ENCODE measurements at places on chromosomes 6 and 20.

DNA sequence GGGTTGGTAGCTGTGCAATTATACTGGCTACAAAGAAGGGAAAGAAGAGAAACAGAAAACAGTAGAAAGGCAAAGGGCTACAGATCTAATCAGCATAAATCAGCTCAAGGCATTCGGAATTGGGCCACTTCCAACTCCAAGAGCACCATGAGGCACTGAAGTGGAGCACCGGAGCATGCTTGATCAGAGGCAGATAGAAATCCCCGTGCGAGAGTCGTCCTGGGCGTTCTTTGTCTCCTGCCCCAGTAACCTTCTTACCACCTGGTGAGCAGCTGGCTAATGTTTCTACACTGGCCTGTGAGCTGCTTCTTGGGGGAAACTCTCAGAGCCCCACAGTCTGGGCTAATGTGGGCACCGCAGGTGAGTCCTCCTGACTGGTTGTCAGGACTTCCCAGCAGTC, 16.7 kb downstream of the NEDD9 start:
- peak; percentile 31 for DNase-seq

DNA sequence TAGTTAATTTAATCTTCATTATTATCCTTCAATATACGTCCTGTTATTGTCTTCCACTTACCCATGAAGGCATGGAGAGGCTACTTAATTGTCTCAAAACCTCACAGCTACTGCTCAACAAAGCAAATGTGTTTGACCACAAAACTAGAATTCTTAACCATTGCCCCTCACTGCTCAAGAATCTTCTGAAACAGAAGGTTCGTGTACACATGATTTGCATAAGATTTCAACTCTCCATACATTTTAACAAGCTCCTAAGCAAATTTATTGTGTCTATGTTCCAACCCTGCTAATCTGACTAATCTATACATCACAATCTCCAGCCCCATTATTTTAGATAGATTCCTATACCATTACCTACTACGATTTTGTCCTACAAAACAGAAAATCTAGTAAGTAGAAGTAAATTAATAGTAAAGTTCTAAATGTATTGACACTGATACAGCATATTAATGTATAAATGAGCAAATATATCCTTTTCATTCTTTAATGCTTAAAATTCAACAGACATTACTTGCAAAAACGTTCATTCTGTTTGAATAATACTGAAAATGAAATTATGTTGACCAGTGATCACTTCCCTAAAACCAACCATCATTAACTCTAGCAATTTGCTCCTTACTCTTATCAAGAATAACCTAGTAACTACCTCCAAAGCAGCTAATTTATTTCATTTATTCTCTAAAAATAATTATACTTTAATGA, 89.7 kb upstream of the RNF217 start:
- DNase-seq, result no peak

- DNase-seq, result no peak
Measured at GRCh38 chr6:18326980-18327379, 60.2 kb upstream of the RNF144B start.

GRCh38 chr20:16747291-16747811, 807 bp upstream of the OTOR start:
- peak; percentile 29 for DNase-seq

DNA sequence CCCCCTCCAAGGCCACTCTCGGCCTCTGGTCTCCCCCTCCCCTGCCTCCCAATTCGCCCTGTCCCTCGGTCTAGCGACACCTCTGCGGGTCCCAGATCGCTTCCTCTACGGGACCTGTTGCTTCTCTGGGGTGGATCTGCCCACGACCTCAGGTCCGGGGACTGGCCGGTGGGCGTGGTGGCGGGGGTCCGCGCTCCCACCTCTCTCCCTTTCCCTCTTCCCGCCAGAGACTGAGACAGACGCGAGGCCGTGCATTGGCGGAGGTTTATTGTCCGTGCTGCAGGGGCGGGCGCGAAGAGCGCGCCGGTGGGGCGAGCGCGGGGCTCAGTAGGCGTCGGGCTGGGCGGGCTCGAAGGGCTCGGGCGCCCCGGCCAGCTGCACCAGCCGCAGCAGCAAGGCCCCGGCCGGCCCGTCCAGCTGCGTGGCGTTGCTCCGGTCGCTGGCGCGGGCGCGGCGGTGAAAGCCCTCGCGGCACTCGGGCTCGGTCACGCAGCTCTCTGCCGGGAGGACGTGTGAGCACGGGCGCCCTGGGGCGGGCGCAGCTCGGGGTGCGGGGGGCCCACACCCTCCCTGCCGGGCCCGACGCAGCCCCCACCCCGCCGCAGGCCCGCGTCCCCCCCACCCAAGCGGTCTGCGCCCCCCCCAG, 2.1 kb downstream of the AVP start:
- DNase-seq, result no peak

DNA sequence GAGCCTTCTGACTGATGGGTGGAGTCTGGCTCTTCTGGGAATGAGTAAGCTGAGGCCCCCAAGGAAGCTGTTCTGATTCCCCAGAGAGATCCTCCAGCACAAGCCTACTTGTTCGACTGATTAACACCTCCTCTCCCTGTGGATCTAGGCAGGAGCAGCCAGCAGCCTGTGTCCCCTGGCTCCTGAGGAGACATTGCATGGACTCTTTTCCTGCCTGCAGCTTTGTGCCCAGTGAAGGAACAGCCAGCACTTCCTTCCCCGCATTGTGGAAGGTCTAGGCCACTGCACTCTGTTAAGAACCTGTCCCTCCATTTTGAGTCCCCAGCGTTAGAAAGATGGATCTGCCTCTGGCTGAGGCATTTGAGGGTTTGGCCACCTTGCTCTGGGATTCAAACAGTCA, 29.1 kb downstream of the LRFN2 start:
- DNase-seq, result no peak

DNA sequence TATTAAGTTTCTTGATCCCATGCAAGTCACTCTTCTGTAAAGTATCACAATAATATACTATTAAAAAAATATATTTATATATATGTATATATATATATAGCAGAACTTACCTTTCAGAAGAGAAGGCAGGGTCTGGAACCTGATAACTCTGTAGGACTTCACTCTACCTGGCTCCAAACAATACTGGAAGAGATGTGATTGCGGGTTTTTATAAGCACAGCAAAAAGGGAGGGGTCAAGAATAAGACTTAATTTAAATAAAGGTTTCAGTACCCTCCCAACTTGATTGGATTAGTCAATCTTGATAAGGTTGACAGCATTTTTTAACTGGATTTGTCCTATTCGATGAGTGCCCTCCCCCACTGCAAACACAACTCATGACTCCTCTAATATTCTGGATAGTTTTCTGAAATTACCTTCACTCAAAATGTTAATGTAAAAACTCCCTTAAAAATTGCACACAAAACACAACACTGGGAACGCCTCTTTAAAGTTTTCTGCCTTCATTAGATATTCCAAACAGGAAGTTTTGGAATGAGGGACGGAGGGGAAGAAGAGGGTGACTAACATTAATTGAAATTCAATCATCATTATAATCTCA, 4.0 kb upstream of the ZNF217 start:
- no peak for DNase-seq

DNA sequence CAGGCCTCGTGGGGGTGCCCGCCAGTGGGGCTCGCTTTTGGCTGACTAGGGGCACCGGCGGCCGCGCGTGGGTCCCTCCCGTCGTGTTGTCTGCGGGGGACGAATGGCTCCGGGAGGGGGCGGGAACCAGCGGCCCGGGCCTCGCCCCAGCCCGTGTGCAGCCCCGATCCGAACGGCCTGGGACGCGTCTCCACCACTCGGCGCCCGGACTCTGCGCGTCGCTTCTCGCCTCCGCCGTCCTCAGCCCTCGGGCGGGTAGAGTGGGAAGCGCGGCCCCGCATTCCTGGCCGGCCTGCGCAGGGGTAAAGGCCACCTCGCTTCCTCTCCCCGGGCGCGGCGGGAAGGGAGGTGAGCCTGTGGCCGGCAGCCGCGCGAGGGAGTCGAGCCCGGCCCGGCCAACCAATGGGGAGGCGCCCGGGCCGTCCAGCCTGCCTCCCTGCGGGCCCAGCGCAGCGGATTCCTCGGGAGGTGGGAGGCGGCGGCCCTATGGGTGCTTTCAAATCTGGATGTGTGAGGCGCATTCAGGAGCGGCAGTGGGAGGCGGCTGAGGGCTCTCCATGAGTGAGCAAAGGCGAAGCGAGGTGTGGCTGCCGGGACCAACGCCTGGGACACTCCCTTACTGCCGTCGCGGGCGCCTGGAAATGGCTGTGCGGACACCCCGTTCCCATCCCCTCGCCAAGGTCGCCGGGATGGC, 1.1 kb upstream of the ZBTB46 start:
- DNase-seq, result no peak

- DNase-seq, result no peak
Measured at GRCh38 chr6:14883921-14884320, 361.9 kb upstream of the JARID2 start.

DNA sequence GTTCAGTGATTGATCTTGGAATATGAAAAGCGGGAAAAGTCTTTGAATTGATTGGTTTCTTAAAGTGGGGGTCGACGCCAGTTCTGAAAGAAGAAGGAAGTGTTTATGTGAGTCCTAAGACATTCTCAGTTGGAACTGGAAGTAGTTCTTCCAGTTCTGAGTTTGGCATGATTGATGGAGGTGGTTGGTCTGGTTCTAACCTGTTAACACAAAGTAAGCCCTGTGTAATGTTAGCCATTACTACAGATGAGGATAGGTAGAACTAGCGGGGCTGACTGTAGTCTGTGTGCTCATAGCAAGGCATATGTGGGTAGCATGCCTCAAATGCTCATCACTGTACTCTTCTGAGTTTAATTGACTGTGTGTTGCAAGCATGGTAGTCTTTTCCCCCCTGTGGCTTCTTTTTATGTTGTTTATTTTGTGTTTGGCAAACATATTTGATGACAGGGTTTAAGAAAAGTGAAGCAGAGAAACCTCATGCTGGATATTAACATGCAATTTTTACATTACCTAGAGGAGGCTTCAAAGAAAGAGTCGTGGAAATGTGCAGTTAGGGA, 24.9 kb downstream of the CITED2 start:
- no peak for DNase-seq

DNA sequence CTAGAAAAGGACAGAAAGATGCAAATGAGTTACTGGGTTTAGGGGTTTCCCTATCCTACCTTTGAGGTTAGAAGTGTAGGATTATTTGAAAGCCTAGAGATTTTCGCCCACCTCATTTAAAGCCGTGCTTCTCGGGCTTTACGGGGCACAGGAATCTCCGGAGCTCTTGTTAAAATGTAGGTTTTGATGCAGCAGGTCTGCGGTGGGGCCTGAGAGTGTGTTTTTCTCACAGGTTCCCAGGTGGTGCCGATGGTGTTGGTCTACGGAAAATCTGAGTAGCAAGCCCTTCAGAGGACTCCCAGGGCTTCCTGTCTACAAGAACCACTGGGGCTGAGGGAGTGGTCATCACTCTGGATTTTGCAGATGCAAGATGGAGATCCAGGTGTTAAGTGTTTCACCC, 47.5 kb downstream of the TRAM2 start:
- DNase-seq, result no peak

DNA sequence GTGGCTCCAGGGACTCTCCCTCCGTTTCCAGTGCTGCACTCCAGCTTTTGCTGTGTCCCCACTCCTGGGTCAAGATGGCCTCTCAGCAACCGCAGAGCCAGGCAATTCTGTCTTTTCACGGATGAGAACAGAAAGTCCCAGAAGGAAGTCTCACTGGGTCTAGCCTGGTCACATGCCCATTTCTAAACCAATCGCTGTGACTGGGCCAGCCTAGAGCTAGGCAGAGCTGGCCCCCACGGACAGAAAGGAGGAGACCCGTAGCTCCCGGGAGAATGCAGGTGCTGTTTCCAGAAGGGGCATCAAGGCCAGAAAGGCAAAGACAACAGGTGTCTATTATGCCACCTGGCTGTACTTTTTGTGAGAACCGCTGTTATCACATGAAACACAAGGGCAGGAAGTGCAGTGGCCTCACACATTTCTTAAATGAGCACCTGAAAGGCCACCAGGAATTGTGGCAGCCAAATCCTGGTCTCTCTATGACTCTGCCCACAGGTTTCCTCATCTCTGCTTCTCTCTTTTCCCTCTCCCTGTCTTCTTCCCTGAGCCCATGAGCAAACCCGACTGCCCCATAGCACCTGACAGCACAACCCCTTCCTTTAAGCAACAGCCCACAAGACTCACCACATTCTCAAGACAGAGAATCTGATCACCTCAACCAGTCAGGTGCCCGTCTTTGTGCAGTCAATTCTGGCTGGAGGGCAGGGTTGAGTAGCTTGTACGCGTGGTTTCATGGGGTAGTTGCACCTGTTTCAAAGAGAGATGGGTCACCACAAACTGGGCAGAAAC, 37.1 kb upstream of the B4GALT5 start:
- DNase-seq, result no peak

DNA sequence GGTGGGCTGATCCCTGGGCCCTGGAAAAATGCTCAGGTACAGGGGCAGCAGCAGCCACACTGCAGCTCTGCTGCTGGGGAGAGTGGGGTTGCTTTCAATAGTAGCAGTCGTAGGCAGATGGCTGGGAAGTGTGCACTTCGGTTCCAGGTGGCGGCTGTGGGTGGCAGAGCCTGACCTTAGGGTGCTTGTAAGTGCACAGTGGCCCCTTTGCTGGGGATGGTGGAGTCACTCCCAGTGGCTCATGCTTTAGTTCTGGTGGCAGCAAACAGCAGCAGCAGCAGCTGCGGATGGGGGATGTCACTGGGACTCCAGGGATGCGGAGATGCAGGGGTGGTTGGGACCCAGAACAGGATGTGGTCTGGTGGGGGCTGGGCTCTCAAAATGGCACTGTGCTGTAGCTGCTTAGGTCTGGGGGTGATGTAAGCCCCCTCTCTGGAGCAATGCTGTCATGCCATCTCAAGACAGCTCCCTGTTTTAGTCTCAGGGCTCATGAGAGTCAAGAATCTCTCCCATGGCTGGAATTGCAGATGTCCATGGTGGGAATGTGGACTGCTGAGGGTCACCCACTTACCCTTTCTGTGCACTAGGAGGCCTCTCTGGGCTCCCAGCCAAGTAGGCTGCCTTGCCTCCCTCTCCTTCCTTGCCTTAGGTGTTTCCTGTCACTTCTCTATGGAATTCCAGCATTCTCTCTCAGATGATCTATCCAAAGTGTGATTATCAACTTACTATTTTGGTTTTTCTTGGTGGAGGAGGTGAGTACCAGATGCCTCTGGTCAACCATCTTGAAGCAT, 146.7 kb upstream of the SLC22A23 start:
- no peak for DNase-seq

GRCh38 chr6:18586133-18586532, 199.0 kb downstream of the RNF144B start:
- DNase-seq, result no peak

- DNase-seq, result peak; percentile 27
Measured at GRCh38 chr6:7974938-7975763, 64.6 kb upstream of the TXNDC5 start.

DNA sequence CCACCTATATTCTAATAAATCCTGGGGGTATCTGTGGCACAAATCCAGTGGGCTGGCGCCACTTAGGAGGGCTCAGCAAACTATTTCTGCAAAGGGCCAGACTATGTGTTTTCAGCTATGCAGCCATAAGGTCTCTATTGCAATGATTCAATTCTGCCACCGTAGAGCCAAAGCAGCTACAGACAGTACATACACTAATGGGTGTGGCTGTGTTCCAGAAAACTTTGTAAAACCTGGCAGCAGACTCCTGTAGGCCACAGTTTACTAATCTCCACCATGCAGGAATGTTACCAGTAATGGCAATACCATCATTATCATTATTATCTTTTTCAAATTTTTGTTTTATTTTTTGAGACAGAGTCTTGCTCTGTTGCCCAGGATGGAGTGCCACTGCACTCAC, 65.7 kb downstream of the SULF2 start:
- no peak for DNase-seq

GRCh38 chr6:3531481-3531880, 74.6 kb upstream of the SLC22A23 start:
- DNase-seq, result no peak
